ENCODE measurements at places on chromosomes 16 and 17.

GRCh38 chr16:15825750-15826305, 31.0 kb downstream of the MYH11 start:
- no peak for DNase-seq

DNA sequence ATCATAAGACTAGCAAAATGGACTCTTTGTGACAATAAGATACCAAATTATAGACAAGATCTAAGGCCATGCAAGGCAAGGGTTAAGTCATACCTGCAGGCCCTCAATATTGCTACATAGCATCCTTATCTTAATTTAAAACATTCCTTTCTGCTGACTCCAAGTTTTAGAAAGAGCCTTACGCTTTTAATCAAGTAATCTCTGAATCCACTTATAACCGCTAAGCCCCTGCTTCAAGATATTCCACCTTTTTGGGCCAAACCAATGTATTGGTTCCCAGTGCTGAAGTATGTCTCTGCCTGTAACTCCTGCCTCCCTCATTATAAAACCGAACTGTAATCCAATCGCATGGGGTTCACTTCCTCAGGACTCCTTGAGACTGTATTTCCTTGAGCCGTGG, 255.4 kb downstream of the PHKB start:
- no peak for DNase-seq

DNA sequence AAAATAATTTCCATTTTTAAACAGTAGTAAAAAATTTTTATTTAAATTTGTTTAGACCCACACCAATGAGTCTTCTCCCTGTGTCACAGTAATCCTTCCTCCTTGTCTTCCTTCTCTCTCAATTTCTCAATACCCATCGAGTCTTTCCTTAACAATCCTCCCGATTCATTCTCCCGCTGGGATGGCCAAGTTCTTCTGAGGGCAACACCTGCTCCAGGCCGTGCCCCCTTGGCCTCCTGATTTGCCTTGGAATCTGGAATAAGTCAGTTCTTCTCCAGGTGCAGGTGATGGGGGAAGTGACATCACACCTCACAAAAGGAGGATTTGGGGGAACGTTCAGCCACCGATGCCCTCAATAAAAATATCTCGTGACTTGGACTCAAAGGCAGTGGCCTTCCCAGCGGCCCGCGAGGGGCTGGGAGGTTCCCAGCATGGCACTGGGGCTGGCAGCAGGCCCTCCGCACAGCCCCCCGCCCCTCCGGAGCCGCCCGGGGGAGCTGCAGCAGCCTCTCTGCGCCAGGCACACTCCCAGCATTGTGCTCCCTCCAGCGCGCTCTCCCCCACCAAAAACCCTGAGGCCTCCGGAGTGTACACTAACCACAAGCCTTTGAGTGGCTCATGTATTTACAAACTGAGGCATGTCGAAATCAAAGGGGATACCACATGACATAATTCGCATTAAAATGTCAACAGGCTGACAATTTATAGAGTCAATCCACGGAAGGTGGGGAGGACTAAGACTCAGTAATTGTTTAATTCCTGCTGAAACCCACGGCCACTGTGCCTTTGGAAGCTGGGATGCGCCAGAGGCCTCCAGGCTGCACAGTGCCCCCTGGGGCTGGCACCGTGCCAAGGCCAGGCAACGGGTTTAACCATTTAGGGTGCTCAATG, 120.5 kb downstream of the ZFHX3 start:
- peak; percentile 84 for DNase-seq

GRCh38 chr17:73774852-73775251, 130.6 kb upstream of the SDK2 start:
- no peak for DNase-seq
